ENCODE measurements at places on chromosomes 7 and 10.

DNA sequence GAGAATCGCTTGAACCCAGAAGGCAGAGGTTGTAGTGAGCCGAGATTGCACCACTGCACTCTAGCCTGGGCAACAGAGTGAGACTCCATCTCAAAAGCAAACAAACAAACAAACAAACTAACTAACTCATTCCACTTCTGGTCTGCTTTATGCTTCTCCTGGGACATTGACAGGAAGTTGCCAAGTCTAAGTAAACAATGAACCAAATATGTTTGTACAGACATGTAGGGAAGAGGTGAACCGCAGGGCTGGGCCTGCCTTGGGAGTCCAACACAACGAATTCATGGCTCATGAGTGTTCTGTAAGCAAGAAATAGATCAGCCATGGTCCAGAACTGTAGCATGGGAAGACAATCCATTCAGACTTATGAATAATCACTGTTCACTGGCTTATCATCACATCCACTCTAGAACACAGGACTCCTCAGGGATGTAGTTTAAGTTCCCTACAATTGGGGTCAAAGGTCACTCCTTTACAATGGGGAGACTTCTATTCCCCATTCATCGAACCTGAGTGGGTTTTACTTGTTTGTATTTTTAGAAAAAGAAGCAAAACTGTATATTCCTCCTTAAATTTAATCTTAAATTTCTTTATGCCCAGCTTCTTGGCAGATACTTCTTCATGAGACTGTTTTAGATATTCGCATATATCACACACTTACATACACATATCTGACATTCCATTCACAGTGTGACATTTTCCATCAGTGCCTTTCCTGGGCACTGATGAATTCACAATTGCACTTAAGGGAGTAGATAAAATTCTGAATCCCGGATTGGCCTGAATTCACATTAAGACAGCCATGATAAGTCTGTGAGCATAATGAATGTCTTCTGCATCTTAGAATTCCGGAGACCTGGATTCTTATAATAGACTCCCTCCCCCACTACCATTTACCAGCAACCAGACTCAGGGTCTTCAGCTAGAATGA, 159.1 kb upstream of the EEPD1 start:
- DNase-seq: no peak

DNA sequence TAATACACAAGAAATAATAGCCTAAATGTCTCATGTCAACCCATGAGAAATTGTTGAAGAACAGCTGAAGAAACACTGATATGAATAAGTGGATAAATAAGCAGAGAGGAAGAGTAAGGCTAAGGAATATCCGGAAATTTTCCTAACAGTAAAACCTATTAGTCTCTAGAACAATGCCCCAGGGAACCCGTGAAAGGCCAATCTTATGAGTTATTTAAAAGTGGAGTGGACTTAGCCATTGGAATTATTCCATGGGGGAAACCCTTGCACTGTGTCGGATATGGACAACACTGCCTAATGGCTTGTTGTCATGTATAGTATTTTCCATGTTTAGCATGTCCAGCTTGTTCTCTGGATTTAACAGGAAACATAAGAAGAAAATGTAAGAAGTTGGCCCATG, 217.2 kb upstream of the PLXNA4 start:
- DNase-seq: no peak

DNA sequence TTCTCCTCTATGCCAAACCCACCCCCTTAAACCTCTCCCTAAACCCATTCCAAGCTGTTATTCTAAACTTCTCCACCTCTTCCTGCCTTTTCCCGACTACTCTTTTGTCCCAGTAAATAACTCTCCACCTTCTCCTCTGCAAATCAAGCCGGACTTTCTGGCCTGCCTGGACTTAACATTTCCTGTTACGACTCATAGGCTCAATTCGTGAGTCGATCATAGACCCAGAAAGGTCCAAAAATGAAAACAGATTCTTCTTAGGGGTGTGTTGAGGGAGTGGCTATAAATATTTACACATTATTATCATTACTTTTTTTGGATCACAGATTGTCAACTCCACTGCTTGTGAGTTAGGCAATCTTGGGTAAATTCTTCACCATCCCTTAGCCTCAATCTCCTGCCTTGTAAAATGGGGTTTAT, 59.0 kb upstream of the HABP2 start:
- DNase-seq: no peak

- no peak for DNase-seq
Observed at GRCh38 chr7:99614495-99614894, 2.3 kb upstream of the ZSCAN25 start.

- no peak for DNase-seq
Observed at GRCh38 chr7:141012044-141012685, 2.6 kb downstream of the MRPS33 start.

GRCh38 chr10:70756700-70757360, 28.3 kb downstream of the TBATA start:
- no peak for DNase-seq

- no peak for DNase-seq
Observed at GRCh38 chr7:93327006-93327633, 95.0 kb downstream of the VPS50 start.

DNA sequence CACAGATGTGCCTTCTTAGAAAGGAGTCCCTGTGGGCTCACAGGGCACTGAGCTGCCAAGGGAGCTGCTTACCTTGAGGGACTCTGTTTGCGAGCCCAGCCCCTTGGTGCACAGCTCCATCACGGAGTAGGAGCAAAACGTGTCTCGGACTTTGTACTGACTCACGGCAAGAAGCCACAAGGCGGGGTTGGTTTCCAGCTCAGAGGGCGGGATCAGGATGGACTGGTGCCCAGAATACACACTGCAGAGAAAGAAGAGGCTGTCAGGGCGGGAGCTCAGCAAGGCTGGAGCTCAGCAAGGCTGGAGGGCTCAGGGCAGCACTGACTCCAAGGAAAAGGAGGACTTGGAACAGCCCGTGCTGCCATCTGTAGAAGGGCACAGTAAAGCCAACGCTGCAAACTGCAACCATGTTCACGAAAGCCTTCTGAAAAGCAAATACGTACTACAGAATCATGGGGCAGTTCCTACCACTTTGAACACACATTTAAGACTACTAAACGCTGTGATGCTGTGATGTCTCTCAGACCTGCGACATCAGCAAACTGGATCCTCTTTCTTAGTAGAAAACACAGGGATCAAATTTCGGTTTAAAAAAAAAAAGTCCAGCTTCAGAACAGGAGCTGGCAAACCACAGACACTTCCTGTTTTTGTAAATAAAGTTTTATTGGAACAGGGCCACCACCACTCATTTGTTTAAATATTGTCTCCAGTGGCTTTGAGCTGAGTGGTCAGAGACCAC, 194.3 kb downstream of the ZMYND11 start:
- DNase-seq: no peak

GRCh38 chr7:48441848-48442492, 270.7 kb downstream of the ABCA13 start:
- DNase-seq: peak; percentile 90

DNA sequence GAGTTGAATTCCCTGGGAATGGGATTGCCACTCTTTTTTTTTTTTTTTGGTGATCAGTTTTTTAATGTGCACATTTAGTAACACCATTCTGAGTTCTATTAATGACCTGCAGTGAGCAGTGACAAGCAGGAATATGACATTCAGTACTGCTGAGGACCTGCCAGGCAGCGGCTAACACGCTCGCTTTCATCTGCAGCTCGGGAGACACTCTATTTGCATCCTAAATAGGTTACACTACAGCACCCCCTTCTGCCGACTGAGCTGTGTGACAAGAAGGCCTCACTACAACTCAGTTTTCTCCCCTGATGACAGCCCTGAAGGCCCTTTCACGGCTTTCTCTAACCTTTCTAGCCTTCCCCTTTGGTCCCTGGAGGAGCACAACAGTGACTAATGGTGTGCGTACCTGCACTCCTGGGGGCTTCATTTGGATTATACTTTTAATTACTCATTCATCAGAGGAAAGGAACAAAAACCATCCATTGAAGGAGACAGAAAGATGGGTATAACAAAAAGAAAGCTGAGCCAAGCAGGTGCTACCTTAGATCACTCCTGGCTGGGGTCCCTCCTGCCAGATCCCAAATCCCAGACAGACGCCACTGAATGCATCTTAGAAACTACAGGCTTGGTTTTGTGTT, 872.4 kb downstream of the LRMDA start:
- peak; percentile 72 for DNase-seq

- no peak for DNase-seq
Observed at GRCh38 chr10:5461203-5461588, 38.2 kb downstream of the CALML5 start.

GRCh38 chr10:118832241-118832651, 77.5 kb upstream of the CACUL1 start:
- DNase-seq: no peak

GRCh38 chr10:122034149-122034756, 45.3 kb downstream of the TACC2 start:
- no peak for DNase-seq

- no peak for DNase-seq
Observed at GRCh38 chr10:122239578-122240257, 31.4 kb upstream of the BTBD16 start.

GRCh38 chr10:89475125-89475524, 60.3 kb downstream of the SLC16A12 start:
- no peak for DNase-seq

- no peak for DNase-seq
Observed at GRCh38 chr10:35208949-35209613, 82.4 kb downstream of the CREM start.

GRCh38 chr10:42911359-42911758, 128.8 kb downstream of the BMS1 start:
- no peak for DNase-seq

GRCh38 chr7:42661312-42661711, 250.6 kb downstream of the C7orf25 start:
- DNase-seq: no peak

GRCh38 chr10:128476845-128477244, 350.6 kb upstream of the MKI67 start:
- no peak for DNase-seq

GRCh38 chr7:69246758-69247157, 351.5 kb upstream of the AUTS2 start:
- no peak for DNase-seq

GRCh38 chr7:157769526-157770215, 432.9 kb downstream of the DNAJB6 start:
- no peak for DNase-seq

DNA sequence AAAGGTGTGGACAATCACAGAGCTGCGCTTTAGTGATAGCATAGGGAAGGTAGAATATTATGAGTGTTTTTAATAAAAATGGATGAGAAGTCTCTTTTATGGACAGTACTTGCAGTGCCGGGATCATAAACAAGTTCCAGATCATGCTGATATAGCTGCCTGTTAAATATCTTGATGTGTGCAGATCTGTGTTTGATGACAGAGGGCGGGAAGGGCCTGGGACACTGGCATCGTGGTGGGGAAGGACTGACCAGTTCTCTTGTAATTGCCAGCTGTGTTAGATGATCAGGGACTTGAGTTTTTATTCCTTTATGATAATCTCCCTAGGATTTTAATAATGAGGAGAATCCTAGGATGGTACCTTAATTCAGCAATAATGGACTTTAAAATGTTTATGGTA, 14.6 kb downstream of the SND1 start:
- DNase-seq: no peak

- no peak for DNase-seq
Observed at GRCh38 chr10:49131507-49132361, 2.1 kb downstream of the FAM170B start.

DNA sequence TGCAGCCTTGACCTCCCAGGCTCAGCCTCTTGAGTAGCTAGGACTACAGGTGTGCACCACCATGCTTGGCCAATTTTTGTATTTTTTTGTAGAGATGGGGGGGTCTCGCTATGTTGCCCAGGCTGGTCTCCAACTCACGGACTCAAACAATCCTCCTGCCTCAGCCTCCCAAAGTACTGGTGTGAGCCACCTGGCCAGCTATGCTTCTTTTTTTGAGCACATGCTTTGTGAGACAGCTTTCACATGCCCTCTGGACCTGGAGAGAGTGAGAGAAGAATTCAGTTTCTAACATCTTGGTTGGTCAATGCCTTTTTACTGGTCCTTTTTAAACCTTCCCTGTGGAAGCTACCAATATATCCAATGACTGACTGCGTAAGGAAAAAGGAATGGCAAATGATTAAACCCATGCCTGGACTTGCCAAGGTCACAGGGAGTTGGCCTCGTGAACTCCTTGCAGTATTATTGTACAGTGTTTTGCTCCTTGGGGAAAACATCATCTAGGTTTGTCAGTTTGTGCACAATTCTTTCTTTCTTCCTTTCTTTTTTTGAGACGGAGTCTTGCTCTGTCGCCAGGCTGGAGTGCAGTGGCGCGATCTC, 6.2 kb upstream of the FOXK1 start:
- DNase-seq: no peak

- DNase-seq: no peak
Observed at GRCh38 chr7:37758501-37759045, 75.0 kb downstream of the GPR141 start.

GRCh38 chr10:132341017-132341416, 9.0 kb downstream of the LRRC27 start:
- no peak for DNase-seq

GRCh38 chr10:121340271-121340831, 257.9 kb downstream of the FGFR2 start:
- DNase-seq: no peak

DNA sequence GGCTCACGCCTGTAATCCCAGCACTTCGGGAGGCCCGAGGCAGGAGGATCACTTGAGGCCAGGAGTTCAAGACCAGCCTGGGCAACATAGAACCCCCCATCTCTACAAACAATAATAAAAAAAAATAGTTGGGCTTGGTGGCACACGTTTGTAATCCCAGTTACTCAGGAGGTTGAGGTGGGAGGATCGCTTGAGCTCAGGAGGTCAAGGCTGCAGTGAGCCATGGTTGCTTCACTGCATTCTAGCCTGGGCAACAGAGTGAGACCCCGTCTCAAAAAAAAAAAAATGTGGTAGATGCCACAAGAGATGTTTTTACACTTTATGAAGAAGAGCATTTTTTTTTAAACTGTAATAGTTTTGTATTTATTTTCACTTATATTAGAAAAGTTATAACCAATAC, 12.8 kb downstream of the NYAP1 start:
- DNase-seq: no peak

- no peak for DNase-seq
Observed at GRCh38 chr7:37290731-37291130, 157.9 kb downstream of the ELMO1 start.

GRCh38 chr7:94303118-94303517, 91.6 kb upstream of the COL1A2 start:
- DNase-seq: no peak

GRCh38 chr7:150450491-150451001, at the start of gene GIMAP8:
GIMAP8 (plus strand) TSS chr7:150450630; CDS start chr7:150466699, 16,069 bp downstream.
- DNase-seq: no peak

- no peak for DNase-seq
Observed at GRCh38 chr7:17027143-17027788, 145.5 kb upstream of the AGR3 start.

- DNase-seq: no peak
Observed at GRCh38 chr7:27242555-27243339, at the start of gene EVX1. EVX1 (plus strand) TSS chr7:27242802; CDS start chr7:27243031, 229 bp downstream.

GRCh38 chr10:1605999-1606940, 131.1 kb downstream of the ADARB2 start:
- DNase-seq: no peak

GRCh38 chr7:96822824-96823223, 113.2 kb upstream of the SEM1 start:
- no peak for DNase-seq

GRCh38 chr10:123496375-123496774, 169.8 kb upstream of the GPR26 start:
- no peak for DNase-seq
